Right cardiac atrium (tissue), 5 donors: ENCODE measurements at places on chromosomes 16 and 17. TPM values are rescaled to one million over a fixed set of nuclear protein-coding genes. Genes with fewer than 3 reads are reported as not detected.

- DNase-seq = no peak
Measured at GRCh38 chr16:23160574-23160973, 11.3 kb upstream of the USP31 start.

GRCh38 chr17:69060822-69061221 lies at the start of gene ABCA9:
Gene ABCA9 (minus strand): TSS chr17:69060927. CDS start chr17:69051126, 9,801 bp downstream.
- DNase-seq = no peak

DNA sequence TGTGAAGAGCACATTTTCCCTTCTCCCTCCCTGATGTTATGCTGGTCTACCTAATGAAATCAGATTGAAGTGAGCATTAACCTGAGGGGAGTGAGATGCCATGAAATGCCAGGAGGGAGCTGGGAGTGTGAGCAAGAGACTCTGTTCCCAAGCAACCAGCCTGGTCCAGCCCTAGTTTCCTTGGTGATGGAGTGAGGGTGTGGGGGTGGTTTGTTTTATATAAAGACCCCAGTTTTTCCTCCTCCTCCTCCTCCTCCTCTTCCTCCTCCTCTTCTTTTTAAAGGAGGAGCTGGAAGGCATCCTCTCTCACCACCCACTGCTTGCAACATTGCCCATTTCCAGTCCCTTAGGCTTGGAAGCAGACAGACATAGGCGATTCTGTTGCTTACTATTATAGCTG lies 97.1 kb downstream of the DNAH3 start:
- DNase-seq = no peak

The MAPT gene
- 7.7 TPM for polyA plus RNA-seq

The EMP2 gene
- 34.4 TPM for polyA plus RNA-seq

The ABCA6 gene
- 33.0 TPM for polyA plus RNA-seq

The CD2BP2 gene
- 31.8 TPM for polyA plus RNA-seq

The PAQR4 gene
- 10.3 TPM for polyA plus RNA-seq
